ENCODE measurements at places on chromosomes 3 and 15.

DNA sequence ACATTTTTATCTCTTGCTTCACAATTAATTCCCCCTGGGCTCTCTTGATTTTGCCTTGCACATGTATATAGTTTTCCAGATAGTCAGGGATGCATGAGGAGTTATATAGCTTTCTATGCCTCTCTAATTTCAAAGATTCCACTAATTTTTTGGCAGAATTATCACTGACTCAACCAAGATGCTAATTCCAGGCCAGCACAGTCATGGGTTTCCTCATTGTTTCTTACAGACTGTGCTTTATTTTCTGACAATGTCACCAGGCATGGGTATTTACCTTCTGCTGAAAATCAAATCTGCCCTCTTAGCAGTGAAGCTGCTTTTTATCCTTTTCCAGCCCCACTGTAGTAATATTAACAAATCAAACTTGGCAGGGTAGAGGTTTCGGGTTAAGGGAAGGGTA is 1520.6 kb upstream of the CADM2 start:
- DNase-seq = no peak

DNA sequence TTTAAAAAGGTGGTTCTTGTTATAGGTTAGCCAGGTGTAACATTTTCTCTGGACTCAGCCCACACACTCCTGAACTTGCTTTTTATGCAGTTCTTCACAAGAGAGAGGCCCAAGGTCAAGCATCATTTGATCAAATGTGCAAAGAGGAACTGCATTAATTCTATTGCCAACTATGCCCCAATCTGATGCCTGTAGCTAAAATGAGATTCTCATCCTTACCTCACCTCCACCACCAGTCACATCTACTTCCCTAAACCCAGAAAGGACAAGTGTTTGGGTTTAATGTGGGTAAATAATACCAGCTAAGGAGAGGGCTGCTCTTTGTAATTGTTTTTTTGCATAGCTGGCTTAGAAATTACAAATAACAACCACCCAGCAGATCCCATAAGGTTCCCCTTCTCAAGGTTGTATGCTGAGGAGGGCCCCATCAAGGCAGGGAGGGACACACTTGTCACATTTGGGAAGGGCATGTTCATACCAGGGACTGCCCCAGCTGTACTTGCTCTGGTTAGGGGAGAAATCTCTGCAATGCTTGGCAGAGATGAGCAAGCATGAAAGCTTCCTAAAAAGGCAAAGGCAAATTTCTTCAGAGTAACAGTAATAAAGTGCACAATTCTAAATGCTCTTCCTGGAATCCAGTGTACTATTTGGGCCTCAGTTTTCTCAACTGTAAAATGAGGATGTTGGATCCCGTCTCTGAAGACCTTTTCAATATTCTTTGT is 76.2 kb downstream of the TGFBR2 start:
- no peak for DNase-seq

- no peak for DNase-seq
Measured at GRCh38 chr15:49225572-49226281, 55.7 kb downstream of the GALK2 start.

DNA sequence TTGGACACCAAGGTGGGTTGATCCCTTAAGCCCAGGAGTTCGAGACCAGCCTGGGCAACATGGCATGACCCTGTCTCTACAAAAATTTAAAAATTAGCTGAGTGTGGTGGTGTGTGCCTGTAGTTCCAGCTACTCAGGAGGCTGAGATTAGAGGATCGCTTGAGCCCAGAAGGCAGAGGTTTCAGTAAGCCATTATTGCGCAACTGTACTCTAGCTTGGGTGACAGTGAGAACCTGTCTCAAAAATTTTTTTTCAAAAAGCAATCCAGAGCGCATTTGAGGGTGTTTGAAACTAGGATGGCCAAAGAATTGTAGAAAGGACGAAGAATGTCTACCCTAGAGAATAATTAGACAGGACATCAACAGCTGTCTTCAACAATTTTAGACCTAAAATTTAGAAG is 103.4 kb downstream of the STAC start:
- DNase-seq = no peak

DNA sequence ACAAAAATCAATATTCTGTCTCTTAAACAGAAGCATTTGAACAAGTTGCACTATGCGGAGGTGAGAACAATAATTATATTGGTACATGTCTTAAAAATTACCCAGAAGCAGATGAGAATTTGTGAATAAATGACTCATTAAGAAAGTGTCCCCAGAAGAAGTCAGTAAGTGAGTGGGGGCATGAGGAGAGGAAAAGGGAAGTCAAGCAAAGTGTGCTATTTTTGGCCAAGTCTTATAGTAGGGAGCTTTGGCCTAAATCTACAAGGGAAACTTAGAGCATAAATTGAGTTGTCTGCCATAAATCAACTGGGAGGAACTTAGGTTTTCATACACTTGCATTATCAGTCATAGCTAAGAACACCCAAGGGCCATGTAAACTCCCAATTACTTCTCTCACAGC is 86.9 kb upstream of the SATB1 start:
- DNase-seq = no peak

DNA sequence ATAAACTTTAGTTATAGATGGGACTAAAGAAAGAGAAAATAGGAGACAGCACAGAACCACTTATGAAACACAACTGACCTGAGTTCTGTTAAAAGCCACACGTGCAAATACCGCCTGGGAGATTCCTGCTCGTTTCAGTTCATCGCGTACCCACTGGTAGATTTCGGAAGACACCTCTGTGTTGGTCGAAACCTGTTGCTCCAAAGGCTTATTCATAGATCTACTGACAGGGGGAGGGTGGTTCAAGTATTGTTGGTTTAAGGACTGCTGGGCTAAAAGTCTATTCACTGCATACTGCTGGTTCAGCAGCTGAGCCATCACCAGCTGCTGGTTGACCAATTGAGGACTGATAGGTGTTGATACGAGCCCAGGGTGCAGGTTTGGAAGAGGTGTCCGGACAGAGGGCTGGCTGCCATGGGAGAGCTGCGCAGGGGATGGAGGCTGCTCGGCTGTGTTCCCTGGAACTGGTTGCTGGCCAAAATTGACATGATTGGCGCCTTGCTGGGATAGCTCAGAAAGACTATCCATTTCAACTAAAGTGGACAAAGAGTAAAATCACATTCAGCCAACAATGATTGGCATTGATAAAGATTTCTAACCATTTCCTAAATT is 30.6 kb downstream of the SATB1 start:
- DNase-seq = no peak

DNA sequence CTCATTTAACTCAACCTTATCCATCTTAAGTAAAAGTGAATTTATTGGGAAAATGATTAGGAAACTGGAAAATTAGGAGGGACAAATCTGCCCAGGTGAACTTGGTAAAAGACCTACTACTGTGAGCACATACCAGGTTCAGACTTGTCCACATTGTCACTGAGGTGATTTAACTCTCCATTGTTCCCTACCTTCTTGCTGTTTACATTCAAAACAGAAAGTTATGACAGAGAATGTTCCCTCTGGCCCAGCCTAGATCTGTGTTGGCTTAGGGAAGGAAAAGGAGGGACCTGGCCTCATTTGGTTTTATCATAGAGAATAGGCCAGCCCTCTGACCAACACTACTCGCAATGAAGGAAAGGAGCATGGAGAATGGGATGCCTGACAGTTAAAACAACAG is 117.6 kb downstream of the SATB1 start:
- no peak for DNase-seq

- no peak for DNase-seq
Measured at GRCh38 chr3:113551820-113552219, 19.5 kb downstream of the SIDT1 start.

- DNase-seq = no peak
Measured at GRCh38 chr15:58622877-58623276, 126.6 kb downstream of the ADAM10 start.

GRCh38 chr3:150335631-150336030 is 72.5 kb upstream of the TSC22D2 start:
- no peak for DNase-seq

DNA sequence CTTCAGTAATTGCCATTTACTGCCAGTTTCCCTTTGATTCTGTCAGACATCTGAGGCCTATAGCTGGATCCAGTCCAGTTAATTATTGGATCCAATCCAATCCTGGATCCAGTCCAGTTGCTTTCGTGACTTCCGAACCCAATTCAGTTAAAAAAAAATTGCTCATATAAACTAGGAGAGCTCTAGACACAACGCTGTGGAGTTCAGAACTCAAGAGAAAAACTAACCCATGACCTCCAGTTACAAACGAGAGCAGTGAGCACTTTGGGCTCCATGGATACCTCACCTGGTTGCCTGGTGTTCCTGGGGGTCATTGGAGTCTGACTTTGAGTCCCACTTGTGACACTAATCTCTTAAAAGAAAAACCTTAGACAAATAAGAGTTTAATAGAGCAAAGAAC is 269.8 kb downstream of the THSD4 start:
- DNase-seq = no peak

DNA sequence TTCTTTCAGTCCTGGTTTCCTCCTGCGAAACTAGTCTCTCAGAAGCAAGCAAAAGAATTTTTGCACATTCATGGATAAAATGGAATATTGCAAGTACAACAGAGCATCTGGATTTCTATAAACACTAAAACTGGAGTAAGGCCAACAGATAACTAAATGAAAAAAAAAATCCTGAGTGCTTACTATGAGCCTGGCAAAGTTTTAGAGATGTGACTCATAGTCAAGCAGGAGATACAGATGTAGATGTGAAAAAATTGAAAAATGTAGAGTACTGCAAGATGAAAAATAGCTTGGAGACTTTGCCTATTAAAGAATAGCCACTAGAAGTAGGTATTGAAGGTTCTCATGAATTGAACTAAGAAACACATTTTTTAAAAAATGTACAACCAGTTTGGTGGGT is 397.4 kb downstream of the OTOL1 start:
- DNase-seq = no peak

- no peak for DNase-seq
Measured at GRCh38 chr3:81965696-81966095, 204.3 kb upstream of the GBE1 start.

GRCh38 chr15:52651868-52652267 is 27.3 kb downstream of the ATOSA start:
- no peak for DNase-seq

- DNase-seq = no peak
Measured at GRCh38 chr3:146345900-146346299, 95.0 kb upstream of the PLSCR4 start.

DNA sequence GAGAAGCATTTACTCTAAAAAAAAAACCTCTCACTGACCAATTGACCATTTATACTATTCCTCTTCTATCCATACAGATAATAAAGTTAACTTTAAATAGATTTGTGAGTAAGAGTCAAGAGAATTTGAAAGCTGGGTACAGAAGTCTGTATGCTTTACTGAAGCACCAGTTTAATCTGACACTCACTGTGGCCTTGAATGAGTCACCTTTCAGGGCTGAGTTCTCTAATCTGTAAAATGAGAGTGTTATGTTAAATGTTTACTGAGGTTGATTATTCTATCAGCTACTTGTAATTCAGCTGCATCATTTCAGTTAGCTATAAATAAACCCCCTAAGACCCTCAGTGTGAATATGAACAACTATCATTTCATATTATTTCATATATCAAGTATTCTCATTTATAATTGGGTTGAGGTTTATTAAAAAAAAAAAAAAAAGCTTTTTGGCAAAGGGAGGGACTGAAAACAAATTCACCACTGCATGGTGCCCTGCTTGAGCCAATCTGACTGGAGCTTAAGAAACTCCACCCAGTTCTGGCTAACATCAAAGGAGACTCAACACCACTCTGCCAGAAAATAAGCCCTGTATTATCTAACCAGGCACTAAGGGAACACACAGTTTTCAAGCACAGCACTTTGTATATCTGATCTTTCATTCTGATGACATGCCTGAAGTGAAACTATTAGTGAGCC is 2.8 kb downstream of the MAP4 start:
- DNase-seq = no peak

DNA sequence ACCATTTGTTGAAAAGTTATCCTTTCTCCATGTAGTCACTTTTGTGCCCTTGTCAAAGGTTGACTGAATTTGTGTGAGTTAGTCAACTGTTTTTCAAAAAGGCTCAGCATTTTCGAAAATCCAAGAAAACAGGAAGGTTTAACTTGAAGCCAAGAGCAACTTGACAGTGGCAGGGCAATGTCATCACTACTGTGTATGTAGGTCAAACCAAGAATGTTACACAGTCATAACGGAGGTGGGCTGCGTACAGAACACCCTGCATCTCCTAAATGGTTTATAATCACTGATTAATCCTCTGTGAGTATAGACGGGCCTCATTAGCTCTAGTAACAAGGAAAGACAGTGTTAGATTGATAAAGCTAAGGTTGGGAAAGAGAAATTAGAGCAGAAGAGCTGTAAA is 1064.9 kb downstream of the FHIT start:
- DNase-seq = no peak

GRCh38 chr3:94184781-94185180 is 121.9 kb downstream of the NSUN3 start:
- DNase-seq = no peak

DNA sequence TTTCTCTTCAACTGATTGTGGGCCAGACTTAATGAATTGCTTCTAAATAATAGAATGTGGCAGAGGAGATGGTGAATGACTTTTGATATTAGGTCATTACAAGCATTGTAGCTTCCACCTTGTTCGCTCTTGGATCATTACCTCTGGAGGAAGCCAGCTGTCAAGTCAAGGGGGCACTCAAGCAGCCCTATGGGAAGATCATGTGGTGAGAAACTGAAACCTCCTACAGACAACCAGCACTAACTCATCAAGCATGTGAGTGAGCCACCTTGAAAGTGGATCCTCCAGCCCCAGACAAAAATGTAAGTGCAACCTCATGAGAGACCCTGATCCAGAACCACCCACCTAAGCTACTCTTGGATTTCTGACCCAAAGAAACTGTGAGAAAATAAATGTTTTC is 109.8 kb upstream of the TBC1D5 start:
- DNase-seq = no peak

GRCh38 chr3:120471643-120472042 is 20.9 kb upstream of the FSTL1 start:
- no peak for DNase-seq

- no peak for DNase-seq
Measured at GRCh38 chr15:36362509-36362915, 216.9 kb upstream of the CDIN1 start.

DNA sequence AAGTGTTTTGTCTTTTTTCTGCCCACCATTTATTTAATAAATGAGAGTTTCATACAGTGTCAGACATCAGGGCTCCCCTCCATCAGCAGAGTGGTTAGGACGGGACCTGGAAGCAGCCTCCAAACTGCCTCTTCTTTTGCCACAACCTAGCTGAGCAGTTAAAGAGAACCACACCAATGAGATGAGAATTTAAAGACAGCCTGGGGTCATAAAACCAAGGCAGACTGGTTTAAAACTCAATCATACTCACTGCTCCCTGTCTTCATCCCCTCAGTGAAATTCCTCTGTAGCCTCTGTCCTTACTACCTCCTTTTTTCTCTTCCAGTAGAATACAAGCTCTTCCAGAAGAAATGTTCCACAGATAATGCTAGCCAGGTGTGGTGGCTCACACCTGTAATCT is 78.7 kb downstream of the WWTR1 start:
- no peak for DNase-seq

DNA sequence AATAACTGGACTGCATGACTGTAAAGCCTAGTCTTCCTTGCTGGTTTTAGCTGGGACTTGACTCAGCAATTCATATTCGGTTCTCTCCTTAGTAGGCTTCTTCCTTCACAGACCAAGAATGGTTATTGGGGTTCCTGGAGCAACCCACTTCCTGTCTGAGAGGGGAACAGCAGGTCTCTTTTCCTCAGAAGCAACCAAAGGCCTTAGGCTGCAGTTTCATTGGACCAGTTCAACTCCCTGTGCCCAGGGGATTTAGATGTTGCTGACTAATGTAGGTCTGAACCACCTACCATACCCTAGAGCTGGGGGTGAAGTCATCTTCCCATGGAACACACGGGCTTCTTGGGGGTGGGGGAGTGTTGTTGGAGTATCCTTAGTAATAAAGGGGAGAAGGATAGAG is 84.0 kb upstream of the SKOR1 start:
- DNase-seq = no peak

GRCh38 chr15:67006083-67007065 is 59.0 kb upstream of the SMAD3 start:
- no peak for DNase-seq
